ENCODE measurements at places on chromosomes 7 and 10.

- DNase-seq: peak; percentile 58
Observed at GRCh38 chr7:124765401-124766352, at the start of gene GPR37. Gene GPR37 (minus strand): TSS chr7:124765792. CDS start chr7:124764976, 816 bp downstream.

DNA sequence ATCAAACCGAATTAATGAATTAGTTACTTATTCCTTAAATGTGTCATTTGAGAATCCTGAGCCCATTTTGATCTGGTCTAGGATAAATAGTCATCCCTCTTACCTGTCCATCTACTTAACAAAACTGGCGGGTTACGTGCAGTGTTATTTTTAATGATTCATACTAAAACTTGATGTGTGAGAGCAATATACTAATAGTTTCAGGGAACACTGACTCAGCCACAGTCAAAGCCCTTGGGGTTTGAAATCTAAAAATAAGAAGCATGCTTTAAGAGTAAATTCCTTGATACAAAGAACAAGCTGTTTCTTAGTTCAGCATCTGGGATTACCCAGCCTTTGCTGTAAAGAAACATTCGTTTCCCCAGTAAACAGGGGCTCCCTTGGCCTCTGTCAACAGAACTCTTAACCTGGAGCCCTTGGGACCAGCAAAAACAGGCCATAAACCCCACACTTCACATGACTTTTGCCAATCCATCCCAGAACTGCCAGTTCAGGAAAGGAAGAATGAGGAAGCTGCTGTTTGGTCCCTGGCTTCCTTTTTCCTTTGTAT is 370.6 kb upstream of the IGFBP3 start:
- DNase-seq: no peak

DNA sequence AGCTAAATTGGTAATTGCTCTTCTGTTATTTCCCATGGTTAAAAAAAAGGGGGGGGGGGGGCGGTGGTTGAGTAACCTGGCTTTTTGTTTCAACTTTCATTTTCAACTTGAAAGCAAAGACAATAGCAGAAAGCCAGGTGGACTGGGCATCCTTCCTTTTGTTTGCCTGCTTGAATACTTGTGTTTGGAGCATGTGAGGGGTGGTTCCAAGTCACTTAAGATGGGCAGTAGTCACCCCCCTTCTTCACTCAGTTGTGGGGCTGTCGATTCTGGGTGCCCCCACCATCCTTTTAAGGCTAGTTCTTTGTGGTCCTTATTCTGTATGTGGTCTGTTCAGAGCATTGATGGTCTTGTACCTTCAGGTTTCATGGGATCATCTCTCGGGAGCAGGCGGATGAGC is 165.6 kb upstream of the PRR15 start:
- peak; percentile 71 for DNase-seq

DNA sequence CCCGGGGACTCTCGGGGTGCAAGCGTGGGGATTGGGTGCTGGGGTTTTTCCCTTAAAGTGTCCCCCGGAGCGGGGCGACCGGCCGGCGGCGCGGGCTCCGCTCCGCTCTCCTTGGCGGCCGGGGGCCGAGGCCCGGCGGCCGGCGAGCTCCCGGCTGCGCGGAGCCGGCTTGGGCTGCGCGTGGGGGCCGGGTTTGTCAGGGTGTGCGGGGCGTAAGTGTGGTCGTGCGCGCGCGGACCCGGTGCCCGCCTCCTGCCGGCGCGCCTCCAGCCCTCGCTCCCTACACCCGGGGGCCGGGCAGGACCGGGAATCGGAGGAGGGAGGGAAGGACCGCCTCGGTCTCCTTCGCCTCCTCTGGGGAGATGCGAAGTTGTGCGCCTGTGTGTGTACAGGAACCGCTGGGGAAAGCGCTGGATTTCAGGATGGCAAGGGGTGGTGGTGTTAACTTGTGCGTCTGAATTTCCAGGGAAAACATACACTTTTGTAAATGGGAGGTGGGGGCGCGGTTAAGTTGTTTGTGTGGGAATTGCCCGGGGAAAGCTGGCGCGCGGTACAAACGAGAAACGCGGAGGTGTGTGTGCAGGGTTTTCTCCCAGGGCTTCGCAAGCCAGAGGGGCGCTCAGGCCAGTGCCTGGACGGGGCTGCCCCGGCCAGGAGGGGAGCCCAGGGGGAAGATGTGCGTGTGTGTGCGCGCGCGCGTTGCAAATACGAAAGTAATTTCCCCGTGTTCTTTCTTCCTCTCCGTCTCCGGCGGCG is 737 bp downstream of the ZMIZ1 start:
- DNase-seq: no peak

DNA sequence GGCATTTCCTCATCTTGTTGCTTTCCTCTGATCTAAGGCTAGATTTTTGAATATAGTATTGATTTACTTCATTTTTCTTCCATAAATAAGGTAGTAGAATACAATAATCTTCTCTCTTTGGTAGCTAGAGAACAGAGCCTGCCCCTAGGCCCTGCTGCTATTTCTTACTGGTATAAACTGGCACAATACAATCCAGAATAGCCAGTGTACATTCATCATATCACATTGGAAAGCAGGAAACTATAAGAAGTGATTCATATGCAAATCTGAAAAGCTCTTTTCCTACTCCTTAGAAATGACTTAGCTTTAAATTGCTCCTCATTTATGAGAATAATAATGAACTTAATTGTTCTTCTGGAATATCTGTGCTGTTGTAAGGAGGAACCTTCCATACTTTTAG is 100.2 kb downstream of the KCND2 start:
- no peak for DNase-seq

DNA sequence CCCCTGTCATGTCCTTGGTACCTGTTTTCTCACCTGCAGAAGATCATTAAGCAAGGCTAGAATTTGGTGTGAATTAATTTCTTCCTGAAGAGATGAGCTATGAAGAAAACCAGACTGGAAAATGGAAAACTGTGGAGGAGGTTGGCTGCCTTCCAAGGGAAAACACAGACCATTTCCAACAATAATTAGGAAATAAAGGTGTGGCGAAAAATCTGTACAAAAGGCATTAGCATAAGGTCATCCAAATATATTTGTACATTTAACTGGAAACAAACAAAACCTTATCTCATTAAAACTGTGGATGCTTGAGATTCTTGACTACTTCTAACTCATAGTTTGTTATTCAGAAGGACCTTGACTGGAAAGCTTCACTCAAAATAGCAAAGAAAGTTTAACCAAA is 1.7 kb downstream of the STN1 start:
- no peak for DNase-seq

- no peak for DNase-seq
Observed at GRCh38 chr10:64494901-64495300, 973.7 kb downstream of the REEP3 start.

DNA sequence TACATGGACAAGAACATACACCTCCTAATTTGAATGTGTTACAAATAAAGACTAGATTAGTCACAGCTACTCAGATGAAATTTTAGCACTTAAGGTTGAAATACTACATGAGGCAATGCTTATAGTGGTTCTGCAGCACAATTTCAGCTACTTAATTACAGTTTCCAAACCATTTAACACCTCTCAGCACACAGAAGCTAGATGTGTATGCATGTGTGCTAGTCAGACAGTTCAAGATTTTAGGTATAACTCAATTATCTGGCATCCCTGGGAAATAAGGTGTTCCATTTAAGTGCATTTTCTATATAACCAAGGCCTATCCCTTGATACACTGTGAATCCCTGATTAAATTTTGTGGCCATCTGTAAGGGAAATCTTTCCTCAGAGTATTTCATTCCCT is 141.8 kb downstream of the CHCHD3 start:
- no peak for DNase-seq

GRCh38 chr7:10584886-10585285 is 388.8 kb upstream of the PHF14 start:
- no peak for DNase-seq

DNA sequence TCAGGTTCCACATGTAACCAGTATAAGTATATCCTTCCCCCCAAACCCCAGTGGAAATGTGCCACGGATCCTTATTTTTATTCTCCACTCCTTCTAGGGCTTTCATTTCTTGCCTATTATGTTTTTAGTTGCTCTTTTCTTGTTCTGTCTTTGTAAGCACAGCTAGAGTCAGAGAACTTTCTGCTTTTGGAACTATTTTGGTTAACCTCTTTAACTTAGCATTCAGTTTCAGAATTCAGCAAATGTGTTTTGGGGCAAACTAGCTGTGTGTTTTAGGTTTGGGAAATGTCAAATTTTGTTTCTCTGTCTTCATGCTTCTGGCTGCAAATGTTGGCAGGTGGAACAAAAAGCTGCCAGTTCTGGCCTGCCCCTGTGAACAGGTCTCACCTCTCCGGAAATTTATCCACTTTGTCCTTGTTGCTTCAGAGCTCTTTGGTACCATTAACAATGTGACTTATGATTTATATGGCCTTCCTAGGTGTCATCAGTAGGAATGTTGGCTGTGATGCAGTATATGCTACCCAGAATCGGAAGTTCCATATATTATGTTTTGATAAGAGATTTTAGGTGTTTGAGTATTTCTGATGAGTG is 156.1 kb downstream of the ADK start:
- no peak for DNase-seq

DNA sequence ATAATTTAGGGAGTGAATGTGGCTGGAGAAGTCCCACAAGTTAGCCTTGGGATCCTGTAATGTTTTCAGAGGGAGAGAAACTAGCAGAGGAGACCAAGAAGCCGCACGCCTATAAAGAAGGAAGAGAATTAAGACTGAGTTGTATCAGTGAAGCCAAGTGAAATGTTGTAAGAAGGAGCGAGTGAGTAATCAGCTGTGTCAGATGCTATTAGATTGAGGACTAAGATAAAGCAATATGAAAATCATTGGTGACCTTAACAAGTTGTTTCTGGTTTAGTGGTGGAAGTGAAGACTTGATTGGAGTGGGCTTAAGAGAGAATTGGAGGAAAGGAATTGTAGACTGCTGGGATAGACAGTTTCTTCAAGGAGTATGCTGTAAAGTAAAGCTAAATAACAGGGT is 8.8 kb downstream of the CCSER2 start:
- no peak for DNase-seq

- no peak for DNase-seq
Observed at GRCh38 chr7:104976966-104977636, 36.9 kb upstream of the KMT2E start.
